ENCODE measurements at places on chromosomes 13 and 19.
A peak's percentile ranks its signal among the peaks of the same experiment; 100 is the strongest.

- DNase-seq: no peak
These were observed 405.8 kb downstream of the SPRY2 start for GRCh38 chr13:79935121-79935520.

- peak; percentile 37 for DNase-seq
These were observed 7.5 kb upstream of the MADCAM1 start for GRCh38 chr19:488505-489417.

GRCh38 chr13:113364311-113364889, 470 bp upstream of the GRTP1 start:
- DNase-seq: no peak

DNA sequence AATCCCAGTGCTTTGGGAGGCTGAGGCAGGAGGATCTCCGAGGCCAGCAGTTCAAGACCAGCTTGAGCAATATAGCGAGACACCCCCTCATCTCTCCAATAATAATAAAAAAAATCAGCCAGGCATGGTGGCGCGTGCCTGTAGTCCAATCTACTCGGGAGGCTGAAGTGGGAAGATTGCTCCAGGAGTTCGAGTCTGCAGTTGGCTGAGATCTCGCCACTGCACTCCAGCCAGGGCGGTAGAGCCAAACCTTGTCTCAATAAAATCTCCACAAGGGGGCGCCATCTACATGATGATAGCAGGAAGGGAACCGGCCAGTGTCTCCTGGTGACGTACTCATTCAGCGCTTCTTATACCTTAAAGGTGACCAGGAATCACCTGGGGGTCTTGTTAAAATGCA, 13.6 kb upstream of the C5AR1 start:
- DNase-seq: peak; percentile 89

DNA sequence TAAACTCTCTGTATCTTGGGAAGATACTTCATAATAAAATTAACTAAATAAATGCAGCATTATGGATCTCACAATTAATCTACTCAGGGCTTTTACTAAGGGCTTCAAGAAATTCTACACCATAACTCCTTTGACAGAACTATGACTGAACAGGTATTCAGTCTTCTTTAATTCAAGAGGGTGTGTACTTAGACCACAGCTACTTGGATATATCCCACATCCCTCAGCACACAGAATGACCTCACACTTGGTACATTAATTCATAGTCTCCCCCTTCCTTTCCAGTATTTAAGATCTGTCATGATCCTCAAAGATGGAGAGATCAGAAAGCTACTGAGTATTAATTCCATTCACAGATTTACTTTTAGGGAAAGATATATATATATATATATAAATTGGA, 11.6 kb downstream of the DIAPH3 start:
- no peak for DNase-seq

GRCh38 chr13:64446372-64446771, 2783.8 kb downstream of the PCDH9 start:
- DNase-seq: no peak

DNA sequence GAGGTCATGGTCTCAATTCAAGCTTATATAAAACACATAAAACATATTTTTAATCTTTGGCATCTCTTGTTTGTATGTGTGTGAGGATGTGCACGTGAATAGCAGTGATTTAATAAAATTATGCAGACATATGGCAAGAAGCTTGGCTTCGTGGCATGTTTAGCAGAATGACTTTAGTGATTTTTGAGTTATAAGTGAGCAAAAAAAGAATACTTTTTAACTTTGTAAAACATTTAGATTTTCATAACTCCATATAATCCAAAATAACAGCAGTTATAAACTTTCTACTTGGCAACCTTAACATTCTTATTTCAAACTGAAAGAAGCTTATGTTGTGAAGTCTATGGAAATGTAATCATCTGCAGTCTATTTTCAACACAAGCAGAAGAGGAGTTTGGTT, 120.6 kb downstream of the SLITRK1 start:
- no peak for DNase-seq

- DNase-seq: no peak
These were observed 137.1 kb upstream of the ATXN8OS start for GRCh38 chr13:69970520-69970919.

GRCh38 chr13:94209117-94209516, 270.4 kb downstream of the DCT start:
- DNase-seq: peak; percentile 35

DNA sequence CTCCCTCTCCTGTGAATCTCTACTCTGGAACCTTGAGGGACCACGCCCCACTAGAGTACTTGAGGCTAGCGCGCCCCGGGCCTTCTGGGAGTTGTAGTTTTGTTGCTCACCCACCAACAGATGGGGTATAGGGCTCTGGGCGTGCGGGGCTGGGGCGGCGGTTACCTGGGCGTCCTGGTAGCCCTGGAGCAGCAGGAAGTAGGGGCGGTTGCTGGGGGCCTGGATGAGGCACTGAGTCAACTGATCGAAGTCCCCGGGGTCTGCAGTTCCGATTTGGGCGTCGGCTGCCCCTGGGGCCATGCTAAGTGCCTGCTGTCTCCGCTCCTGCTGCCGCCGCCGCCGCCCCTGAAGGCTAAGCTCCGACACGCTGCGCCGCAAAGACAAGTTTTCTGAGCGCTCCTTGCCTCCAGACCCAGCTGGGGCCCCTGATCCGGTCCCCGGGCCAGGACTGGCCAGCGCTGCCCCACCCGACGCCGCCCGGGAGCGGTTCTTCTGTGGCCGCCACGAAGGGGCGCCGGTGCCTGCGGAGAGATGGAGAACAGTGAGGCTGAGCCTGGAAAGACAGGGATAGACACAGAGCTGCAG, 5.3 kb downstream of the RASIP1 start:
- peak; percentile 89 for DNase-seq

DNA sequence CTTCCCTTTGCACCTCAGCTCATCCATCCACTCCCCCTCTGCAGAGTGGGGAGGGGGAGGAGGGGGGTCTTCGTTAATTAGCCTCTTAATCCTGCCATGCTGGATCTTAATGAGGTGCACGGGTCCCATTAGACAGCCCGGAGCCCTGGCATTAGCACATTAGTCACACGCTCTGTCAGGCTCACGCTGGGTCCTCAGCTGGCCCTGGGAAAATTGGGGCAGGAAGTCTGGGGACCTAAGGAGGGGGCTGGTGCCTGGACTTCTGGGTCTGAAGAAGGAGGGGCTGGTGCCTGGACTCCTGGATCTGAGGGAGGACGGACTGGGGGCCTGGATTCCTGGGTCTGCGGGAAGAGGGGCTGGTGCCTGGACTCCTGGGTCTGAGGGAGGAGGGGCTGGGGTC, 444 bp upstream of the NCCRP1 start:
- no peak for DNase-seq

- DNase-seq: no peak
These were observed 2.6 kb upstream of the CDC42EP5 start for GRCh38 chr19:54475706-54476105.

DNA sequence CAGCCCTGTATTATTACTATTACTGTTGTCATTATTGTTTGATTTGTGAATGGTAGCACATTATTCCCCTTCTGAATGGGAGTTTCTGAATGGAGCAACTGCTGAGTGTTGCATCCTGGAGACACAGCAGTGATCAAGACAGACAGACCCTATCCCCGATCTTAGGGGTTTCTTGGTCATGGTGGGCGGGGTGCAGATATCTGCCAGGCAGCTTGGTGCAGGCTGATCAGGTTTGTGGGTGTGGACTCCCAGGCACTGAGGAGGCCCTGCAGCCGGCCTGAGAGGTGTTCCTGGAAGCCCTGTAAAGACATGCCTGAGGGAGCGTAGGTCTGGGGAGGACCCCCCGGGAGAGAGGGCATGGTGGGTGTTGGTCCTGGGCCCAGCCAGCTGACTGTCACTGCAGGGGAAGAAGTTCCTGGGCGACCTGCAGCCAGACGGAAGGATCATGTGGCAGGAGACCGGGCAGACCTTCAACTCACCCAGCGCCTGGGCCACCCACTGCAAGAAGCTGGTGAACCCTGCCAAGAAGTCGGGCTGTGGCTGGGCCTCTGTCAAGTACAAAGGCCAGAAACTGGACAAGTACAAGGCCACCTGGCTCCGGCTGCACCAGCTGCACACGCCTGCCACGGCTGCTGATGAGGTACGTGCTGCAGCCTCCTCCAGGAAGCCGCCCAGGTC, 2.1 kb downstream of the MPND start:
- no peak for DNase-seq

DNA sequence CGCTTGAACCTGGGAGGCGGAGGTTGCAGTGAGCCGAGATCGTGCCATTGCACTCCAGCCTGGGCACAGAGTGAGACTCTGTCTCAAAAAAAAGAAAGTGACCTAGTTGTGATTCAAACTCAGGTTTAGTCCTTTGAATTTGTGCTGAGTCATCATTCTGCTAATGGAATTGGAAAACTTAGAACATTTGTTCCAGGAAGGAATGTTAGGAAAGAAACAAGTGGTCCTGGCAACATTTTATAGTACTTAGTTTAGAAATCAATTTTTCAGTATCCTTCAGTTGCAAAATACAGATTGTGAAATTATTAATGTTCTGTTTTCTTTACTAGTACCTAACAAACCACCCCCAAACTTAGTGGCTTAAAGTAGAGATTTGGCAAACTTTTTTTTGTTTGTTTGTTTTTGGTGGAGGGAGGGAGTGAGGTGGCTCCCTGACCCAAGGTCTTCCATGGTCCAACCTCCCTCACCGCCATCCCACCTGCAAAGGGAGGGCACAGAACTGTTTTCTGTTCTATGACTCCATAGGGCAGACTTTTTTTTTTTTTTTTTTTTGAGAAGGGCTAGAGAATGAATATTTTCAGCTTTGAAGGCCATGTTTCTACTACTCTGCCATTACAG, 9.2 kb upstream of the SULT2A1 start:
- DNase-seq: no peak

- no peak for DNase-seq
These were observed 666 bp upstream of the ZNF320 start for GRCh38 chr19:52898101-52898500.

- DNase-seq: no peak
These were observed 2.3 kb upstream of the HAS1 start for GRCh38 chr19:51726049-51726448.

GRCh38 chr19:38869836-38870607, 8.1 kb downstream of the RINL start:
- DNase-seq: no peak

DNA sequence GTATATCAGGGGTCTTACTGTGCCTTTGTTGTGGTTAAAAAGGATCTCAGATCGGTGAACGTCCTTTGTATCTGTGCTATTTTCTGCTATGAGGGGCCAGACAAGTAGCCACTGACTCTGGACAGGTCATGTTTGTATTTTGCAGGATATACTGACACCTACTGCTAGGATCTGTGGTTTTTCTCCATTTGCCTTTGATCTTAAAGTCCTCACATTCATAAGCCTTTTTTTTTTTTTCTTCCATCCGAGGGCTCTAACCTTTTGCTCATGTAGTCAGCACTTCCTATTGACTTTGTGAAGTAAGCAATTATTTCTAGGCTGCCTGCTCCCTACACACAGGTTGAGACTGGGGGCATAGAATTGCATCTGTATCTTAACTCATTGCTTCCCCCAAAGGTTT, 106.2 kb downstream of the SLITRK5 start:
- DNase-seq: no peak

DNA sequence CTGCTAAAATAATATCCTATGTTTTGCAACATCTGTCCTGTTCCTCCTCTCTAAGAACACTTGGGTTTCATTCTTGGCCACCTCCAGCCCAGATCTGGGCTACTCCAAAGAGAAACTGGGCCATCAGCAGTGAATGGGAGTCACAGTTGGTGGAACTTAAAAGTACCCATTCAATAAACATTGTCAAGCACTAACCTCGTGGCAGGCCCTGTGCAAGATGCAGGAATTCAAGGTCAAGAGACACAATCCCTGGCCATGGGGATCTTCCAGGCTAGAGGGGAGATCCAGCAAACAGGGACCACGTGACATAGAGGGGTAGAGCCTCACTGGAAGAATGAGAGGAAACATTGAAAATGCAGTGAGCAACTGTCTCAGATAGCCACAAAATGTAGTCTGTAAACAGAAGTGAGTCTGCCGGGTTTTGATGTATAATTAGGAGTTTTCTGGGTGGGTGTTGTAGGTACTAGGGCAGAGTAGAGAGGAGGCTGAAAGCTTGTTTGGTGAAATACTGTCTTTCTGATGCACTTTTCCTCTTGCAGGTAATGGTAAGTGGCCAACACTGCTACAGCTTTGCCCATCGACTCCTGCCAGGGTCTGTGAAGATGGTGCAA, 14.8 kb upstream of the EID2 start:
- DNase-seq: no peak

DNA sequence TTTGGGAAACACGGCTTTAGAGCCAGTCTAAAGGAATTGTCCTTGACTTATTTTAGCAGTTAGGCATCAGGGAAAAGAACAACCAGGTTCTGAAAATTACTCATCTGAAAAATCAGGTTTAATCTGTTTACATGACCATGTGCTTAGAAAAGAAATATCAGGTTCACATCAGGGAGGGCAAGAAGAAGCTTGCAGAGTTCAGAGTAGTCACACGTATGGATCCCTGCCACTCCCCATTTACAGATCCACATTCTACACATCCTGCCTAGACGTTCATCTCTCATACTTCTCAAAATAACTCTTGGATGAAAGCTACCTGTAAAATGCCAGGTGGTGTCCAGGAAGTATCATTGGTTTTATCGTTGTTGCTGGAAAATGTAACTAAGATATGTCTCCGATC, 14.0 kb upstream of the PHF11 start:
- DNase-seq: no peak

DNA sequence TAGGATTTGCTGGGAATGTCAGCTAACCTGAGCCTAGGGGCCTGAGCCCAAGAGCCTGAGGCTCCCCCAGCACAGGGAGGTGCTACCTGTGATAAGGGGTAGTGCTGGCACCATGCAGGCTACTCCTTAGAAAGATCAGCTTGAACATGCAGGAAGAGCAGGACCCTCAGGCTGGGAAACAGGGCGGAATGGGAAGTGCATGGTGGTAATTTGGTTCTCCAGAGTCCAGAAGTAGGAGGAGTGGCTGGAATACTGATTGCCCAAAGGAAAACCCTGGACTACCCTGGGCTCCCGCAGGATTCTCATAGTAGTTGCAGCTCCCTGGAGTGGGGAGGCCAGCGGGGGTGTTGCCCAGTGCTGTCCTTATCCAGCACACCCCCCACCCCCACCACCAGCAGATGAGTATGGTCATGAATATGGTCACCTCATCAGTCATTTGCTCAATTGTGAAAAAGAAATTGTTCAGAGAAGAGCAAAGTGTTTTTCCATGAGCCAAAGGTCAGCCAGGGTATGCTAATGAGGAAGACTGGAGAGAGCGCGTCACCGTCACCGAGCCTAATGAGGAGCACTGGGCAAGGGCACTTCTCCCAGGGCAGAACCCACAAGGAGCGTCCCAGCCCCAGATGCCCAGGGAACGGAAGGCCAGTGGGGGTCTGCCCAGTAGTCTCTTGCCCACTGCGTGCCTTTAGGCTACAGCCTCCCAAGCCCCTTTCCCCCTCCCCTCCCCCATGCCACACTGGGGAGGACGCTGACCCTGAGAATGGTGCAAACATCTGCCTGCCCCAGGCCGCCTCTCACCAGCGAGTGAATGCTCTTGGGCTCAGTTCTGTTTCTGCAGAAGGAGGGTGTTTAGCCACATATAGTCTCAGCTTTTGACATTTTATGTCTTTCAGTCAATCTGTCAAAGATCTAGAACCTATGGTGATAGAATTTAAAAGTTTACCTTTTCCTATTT, 5.3 kb downstream of the SLC25A15 start:
- DNase-seq: no peak
